ENCODE measurements at places on chromosomes 11 and 22.

- DNase-seq: no peak
These were observed 56.5 kb downstream of the MIAT start for GRCh38 chr22:26713823-26714449.

DNA sequence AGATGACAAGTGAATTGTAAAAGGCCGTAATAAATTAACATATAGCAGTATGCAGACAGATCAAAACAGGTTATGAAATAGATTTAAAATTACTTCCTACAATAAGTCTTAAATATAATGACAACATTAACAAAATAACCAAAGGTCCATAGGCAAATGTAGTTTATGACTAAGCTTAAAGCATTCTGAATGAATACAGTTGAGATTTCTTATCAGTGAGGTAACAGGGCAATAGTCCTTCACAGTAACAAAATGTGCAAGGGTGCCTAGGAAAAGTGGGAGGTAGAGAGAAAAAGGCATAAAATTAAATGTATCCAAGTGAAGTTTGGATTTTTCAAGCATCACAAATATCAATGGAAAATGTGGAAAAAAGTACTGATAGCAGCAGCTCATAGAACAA lies 20.9 kb upstream of the P4HA3 start:
- DNase-seq: no peak

- no peak for DNase-seq
These were observed 19.3 kb downstream of the STARD10 start for GRCh38 chr11:72774499-72774898.

DNA sequence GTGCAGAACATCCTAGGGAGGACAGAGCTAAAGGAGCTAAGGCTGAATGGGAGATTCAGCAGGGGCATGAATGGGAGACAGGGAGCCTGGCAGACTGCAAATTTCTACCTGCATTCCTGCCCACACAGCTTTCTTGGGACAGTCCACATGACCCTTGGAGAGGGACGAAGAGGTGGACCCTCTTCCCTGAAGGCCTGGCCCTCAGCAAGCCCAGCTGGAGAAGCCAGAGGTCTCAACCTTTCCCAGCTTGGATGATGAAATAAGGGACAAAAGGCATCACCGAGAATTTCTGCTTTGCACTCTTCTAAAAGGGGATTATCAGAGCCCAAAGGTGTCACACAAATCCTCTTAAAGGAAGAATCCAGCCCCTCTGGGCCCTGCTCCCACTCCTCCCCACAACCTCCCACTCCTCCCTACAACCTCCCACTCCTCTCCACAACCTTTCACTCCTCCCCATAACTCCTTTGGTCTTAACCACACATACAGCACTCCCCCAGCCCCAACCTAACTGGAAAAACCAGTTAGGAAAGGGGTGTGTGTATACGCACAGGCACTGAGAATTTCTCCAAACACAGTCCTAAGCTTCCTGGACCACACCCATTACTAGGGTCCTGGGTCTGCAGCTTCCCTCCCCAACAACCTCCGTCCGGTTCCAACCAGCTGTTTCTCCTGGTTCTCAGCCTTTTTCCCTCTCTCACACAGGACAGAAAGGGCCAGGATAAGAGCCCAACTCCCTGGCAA lies 38.4 kb downstream of the RPL27A start:
- no peak for DNase-seq

DNA sequence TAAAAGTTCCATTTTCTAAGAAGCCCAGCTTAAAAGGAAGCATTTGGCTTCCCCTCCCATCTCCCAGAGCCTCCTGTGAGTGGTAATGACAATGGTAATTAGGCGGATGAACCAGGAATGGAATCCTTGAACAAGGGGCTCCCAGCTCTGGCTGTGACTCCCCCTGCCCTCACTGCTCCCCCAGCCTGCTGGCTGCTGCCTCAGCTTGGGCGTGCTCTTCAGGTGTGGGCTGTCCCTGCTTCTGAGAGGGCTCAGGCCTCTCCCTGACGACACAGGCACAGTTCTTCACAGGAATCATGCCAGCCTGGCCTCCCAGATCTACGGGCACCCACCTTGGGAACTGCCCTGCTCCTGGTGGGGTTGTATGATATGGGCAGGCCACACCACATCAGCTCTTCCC lies 81.7 kb upstream of the NARS2 start:
- DNase-seq: no peak

GRCh38 chr11:107197932-107198331 lies 179.7 kb upstream of the GUCY1A2 start:
- DNase-seq: no peak

DNA sequence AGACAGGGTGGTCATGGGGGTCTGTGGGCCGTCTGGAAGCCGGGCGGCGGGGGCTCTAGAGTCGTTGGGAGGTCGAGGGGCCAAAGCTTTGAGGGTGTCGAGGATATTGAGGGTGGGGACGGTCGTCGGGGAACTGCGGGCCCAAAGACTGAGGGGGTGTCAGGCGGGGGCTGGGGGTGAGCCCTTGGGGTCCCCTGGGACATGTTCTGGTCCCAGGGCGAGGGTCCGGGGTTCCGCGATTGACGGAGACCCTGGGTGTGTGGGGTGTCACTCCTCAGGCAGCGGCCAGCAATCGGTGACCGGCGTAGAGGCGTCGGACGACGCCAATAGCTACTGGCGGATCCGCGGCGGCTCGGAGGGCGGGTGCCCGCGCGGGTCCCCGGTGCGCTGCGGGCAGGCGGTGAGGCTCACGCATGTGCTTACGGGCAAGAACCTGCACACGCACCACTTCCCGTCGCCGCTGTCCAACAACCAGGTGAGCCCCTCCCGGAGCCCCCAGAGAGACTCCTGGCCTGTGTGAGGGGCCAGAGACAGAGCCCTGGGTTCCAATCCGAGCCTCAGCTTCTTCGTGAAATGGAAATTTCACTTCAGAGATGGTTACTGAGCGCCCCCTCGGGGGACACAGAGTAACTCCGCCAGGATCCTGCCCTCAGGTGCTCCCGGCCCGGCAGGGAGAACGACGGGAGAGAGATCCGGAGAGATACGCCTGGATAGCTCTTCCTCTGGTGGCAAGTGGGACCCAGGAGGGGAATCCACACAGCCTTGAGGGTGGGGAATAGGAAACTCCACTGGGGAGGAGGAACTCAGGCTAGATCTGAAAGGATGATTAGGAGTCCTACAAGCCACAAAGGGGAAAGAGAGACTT lies 714 bp downstream of the SDF2L1 start:
- no peak for DNase-seq
